ENCODE measurements at places on chromosomes 4 and X.
A peak's percentile ranks its signal among the peaks of the same experiment; 100 is the strongest.

DNA sequence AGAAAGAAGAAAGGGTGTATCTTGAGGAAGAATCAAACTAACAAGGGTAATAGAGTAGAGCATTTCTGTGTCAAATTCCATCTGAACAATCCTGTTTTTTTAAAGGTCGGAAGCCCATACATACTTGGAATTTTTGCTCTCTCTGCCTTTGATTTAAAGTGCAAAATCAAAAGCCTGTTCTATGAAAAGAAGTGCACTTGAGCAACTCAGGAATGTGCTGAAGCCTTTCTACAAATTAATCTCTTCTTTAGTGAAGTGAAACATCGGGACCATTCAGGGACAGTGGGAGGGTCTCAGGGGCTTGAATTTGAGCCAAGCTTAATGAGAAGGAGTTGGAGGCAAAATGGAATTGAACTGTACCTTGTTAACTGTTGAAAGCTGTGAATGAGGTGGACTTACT, 1008.5 kb upstream of the LCORL start:
- no peak for DNase-seq

- no peak for DNase-seq
Measured at GRCh38 chr4:94831607-94832006, 73.9 kb downstream of the BMPR1B start.

GRCh38 chr4:157459785-157460184, 239.3 kb downstream of the GRIA2 start:
- no peak for DNase-seq

DNA sequence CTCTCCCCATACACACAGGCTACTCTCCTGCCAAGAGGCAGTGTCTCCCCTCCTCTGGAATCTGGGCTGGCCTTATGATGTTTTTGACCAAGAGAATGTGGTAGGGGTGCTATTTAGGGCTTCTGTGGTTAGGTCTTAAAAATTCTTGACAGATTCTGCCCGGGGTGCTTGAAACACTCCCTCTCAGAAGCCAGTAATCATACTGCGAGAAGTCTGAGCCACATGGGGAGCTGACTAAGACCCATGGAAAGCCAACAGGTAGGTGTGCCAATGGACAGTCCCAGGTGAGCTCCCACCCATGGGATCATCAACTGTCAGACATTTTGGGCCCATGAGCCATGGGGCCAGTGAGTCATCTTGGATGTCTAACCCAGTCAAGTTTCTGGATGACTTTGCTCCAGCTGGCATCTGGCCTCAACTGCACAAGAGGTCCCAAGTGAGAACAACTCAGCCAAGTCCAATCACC, 315.7 kb downstream of the FBXW7 start:
- no peak for DNase-seq

DNA sequence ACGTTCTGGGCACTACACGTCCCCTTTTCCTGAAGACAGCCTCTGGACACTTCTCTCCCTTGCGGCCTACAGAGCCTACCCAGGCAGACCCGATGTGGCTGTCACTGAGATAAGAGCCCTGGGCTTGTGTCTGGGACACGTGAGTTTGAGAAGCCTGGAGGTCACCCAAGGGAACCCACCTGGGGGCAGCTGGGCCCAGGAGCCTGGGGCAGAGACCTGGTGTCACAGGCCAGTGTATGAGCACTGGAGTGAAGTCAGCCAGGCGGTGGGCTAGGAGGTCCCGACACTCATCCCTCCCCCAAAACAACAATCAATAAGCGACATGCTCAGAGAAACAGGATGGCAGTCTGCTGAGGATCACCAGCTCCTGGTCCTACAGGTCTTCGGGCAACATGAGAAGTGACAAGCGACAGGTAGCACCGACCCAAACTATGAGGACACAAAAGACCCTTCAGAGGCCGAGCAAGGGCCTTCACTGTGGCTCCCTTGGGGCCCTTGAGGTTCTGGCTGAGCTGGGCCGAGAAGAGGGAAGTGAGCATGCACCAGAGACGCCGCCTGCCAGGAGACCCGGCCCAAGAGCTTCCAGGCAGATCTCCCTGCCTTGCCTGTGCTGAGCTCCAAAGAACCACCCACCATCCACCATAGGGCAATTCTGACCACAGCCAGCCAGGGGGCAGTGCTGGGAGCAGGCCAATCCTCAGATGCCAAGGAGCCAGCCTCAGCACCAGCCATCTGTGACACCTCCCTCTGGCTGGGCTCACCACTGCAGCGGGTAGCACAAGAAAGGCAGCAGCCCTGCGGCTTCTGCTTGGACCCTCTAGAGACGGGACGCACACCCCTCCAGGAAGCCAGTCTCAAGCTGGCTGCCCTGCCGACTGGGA, 11.0 kb upstream of the DUSP9 start:
- DNase-seq, result peak; percentile 24

DNA sequence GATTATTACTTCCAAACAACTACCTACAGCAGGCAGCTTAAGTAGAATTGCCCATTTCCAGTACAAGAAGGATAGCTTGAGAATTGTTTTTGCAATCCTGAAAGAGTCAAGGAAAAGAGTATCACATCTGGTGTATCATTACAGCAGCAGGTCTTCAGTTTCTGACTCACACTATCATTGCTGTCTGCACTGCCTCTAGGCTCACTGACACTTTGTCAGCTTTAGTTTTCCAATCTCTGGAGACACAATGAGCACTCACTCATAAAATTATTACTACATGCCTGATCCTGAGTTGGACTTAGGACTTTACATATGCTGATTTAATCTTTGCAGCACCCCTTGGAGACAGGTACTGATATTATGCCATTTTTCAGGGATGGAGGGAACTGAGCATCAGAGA, 244.6 kb upstream of the BOD1L1 start:
- DNase-seq, result no peak

GRCh38 chr4:16417198-16417597, 190.9 kb upstream of the TAPT1 start:
- peak; percentile 85 for DNase-seq

- DNase-seq, result no peak
Measured at GRCh38 chrX:148385471-148385870, 114.9 kb upstream of the AFF2 start.

- DNase-seq, result no peak
Measured at GRCh38 chr4:182562350-182562749, 319.1 kb downstream of the TENM3 start.

- no peak for DNase-seq
Measured at GRCh38 chr4:89067417-89067816, 10.4 kb upstream of the FAM13A start.

- DNase-seq, result no peak
Measured at GRCh38 chr4:99633772-99634171, 23.9 kb downstream of the C4orf54 start.

GRCh38 chr4:105059337-105059736, 87.3 kb upstream of the TET2 start:
- no peak for DNase-seq

DNA sequence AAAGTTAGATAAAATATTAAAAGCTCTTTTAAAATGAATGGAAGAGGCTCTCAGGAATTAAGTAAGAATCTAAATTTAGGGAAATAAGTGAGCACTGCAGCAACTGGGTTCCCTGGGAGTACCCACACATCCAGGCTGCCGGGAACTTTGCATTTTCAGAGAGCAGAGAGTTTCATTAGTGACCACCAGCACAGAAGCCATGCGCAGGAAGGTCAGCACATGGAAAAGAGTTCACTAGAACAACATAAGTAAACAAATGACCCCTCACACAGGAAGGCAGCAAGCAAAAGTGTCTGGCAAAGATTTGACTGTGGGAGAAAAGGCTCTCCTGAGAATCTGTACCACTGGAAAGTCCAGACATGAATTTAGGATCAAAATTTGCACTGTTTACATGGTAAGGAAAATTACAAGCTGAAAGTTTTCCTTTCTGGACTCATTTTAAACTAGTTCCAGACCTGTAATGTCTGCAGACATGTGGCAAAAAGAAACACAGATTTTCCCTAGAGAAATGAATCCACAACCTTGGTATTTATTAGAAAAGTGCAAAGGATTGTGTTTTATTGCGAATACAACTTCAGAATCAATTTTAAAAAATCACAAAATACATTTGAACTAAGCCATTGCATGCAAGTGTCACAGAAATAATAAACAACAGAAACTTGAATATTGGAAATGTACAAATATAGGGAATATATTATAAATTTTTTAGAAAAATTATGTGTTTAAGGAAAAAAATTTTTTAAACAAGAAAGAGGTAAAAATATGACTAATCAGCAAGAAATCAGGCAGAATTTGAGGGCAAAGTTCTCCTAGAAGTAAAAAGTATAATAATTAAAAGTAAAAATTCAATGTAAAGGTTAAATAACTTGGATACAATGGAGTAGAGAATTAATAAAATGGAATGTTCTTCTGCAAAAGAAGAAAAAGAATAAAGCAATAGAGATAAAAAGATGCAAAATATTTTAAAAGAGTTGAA, 18.4 kb upstream of the MYOZ2 start:
- DNase-seq, result peak; percentile 62

GRCh38 chr4:101651778-101652177, 138.8 kb upstream of the BANK1 start:
- no peak for DNase-seq

DNA sequence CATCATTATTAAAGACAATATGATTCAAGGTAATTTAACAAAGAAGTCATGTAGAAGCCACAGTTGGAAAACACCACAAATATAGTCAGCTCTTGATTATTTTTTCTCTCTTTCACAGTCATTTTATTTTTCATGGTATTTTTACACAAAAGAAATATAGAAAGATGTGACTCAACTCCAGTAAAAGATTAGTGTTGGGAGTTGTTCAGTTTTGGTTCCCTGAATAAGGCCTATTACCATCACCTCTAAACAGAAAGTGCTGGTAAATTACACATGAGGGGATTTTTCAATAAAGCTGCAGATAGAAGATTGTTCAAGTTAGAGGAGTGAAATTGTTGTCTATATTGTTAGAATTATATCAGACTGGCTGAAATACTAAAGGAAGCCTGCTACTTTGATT, 107.0 kb downstream of the DDIT4L start:
- no peak for DNase-seq

DNA sequence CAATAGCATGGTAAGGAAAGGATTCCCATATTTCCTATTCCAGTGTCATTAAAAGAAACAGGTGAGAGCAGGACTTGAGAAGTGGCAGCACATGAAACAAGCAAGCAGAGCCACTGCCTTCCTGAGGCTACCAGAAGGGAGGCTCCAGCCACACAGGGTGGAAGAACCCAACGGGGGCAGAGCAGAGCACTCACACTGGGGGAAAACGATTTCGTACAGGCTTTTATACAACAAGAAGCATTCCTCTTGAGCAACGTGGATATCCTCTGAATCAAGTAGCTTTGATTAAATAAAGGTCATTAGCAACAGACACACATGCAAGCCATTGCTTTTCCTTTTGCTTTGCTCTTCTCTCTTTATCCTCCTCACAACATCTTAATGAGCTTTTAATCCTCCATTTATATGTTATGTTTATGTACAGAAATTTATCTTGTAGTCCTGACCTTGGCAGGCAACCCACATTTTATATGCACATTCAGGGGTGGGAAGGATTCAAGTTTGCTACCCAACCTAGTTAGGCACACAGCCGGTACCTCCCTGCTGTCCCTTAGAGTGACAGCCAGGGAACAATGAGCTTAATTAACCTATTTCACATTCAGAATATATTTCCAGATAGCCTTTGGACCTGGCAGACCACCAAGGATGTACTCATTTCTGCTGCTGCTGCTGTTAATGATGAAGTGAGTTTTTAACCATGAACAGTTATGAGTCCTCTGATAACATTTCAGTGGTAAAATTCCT, 202.1 kb downstream of the ARHGAP24 start:
- peak; percentile 33 for DNase-seq

Data from lung microvascular endothelial cell (primary cell).